Pericardium fibroblast (primary cell): ENCODE measurements at places on chromosomes 5 and 9. TPM values are rescaled to one million over a fixed set of nuclear protein-coding genes. Genes with fewer than 3 reads are reported as not detected.

The CSF2 gene
- not detected in 2 replicates for total RNA-seq

The EIF4E1B gene
- total RNA-seq: not detected in 2 replicates

The ADAMTS12 gene
- 39.5 and 64.2 TPM in 2 replicates for total RNA-seq

The PCDHA11 gene
- not detected in 2 replicates for total RNA-seq
